ENCODE measurements at places on chromosomes 12 and 14. TPM values are rescaled to one million over a fixed set of nuclear protein-coding genes. Genes with fewer than 3 reads are reported as not detected.
A peak's percentile ranks its signal among the peaks of the same experiment; 100 is the strongest.

- DNase-seq: peak; percentile 93
Measured at GRCh38 chr12:127677537-127678131, 589.3 kb upstream of the TMEM132C start.

GRCh38 chr14:64303471-64303917, 9.3 kb upstream of the ESR2 start:
- DNase-seq: peak; percentile 80

TRIM9 gene
- total RNA-seq: 1.1 TPM

- DNase-seq: no peak
Measured at GRCh38 chr12:21500786-21501257, 613 bp downstream of the RECQL start.

GRCh38 chr14:55532645-55533344, 47.2 kb upstream of the KTN1 start:
- DNase-seq: peak; percentile 94

- DNase-seq: peak; percentile 74
Measured at GRCh38 chr14:102893452-102893851, 29.0 kb upstream of the AMN start.

PRH2 gene
- 335 TPM for total RNA-seq

DNA sequence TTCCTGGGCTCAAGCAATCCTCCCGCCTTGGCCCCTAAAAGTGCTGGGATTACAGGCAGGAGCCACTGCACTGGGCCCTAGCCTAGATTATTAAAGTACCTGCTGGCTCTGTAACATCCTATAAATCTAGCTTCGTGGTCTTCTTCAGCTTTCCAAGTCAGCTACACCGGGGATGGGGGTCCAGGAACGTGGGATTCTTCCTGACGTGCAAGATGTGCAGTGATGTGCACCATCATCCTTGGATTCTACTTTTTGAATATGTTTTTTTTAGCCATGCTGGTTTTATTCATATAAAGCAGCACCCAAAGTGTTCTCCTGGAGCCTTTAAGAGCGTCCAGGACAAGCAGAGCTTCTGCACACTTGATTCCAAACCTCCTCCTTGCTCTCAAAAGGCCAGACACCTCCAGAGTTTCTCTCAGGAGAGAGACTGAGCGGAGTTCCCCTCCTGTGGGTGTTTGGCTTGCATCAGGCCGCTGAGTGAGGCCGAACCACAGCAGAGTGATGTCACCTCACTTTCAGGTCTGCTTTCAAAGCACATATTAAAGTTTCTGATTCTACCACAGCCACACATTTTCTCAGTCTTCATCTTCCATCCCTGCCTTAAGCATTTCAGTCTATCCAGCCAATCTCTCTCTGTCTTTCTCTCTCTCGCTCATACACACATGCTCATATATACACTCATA, 33.4 kb downstream of the VCPKMT start:
- DNase-seq: peak; percentile 30

GRCh38 chr12:118237052-118237665, 101.2 kb downstream of the PEBP1 start:
- DNase-seq: no peak

- no peak for DNase-seq
Measured at GRCh38 chr12:111185889-111186227, 183.0 kb downstream of the PHETA1 start.

DNA sequence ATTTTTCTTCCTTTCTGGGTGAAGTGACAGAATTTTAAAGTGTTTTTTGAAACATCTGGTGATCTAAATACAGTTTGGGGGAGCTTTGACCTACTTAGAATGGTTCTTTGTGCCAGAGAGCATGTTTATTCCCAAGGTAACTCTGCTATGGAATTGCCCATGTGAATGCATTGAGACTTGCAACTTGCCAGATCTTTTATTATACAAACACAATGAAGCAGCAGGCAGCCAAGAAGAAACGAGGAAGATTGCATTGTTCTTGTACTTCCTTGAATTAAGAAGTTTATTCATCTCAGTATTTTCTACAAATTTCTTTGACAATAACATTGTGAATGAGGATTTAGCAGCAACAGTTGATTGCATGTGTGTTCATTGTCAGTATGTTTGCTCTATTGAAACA, 55.5 kb downstream of the FGD4 start:
- DNase-seq: no peak

GRCh38 chr14:51357250-51357649, 117.2 kb downstream of the TMX1 start:
- DNase-seq: no peak

DNA sequence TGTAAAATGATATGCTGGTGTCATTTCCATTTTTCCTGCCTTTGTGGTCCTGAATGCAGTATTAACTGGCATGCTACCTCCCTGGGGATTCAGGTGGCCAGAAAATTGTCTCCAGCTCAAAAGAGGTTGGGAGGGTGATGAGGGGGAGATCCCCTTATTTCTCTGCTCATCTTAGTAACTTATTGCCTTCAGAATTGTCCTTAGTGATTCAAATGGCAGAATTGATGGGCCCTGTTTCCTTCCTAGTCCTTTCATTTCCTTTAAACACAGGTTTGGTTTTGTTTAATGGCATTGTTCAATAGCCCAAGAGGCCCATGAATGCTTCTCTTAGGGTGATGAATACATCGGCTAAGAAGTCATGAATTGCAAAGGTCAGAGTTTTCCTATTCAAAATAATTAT, 207.0 kb downstream of the SLC41A2 start:
- DNase-seq: no peak

DNA sequence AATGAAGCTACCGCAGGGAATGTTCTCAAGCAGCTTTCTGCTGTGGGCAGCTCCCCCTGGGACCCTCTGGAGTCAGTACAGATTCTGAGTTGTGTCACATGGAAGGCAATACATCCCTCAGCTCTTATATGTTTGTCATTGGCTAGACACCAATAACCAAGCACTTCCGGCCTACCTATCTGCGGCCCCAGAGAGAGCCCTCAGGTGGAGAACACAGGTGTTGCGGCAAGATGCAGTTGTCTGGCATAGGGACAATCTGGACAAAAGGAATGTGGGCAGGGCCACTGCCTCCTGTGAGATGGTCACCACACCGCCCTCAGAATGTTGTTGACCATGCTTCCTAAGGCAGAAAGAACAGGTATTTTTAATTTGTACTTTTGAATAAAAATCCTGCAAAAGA, 118.7 kb downstream of the BRMS1L start:
- DNase-seq: no peak

DNA sequence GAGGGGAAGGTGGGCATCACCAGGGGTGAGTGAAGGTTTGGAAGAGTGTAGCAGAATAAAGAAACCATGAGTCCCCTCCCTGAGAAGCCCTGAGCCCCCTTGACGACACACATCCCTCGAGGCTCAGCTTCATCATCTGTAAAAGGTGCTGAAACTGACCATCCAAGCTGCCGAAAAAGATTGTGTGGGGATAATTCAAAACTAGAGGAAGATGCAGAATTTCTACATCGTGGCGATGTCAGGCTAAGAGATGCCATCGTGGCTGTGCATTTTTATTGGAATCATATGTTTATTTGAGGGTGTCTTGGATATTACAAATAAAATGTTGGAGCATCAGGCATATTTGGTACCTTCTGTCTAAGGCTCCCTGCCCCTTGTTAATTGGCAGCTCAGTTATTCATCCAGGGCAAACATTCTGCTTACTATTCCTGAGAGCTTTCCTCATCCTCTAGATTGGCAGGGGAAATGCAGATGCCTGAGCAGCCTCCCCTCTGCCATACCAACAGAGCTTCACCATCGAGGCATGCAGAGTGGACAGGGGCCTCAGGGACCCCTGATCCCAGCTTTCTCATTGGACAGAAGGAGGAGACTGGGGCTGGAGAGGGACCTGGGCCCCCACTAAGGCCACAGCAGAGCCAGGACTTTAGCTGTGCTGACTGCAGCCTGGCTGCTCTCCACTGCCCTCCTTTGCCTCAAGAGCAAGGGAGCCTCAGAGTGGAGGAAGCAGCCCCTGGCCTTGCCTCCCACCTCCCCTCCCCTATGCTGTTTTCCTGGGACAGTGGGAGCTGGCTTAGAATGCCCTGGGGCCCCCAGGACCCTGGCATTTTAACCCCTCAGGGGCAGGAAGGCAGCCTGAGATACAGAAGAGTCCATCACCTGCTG, 7.0 kb downstream of the SERPINA1 start:
- no peak for DNase-seq

PLBD1 gene
- 16.9 TPM for total RNA-seq

- DNase-seq: no peak
Measured at GRCh38 chr14:38710881-38711280, 392.2 kb downstream of the SEC23A start.

- no peak for DNase-seq
Measured at GRCh38 chr14:24042746-24043145, 9.1 kb upstream of the CARMIL3 start.

MEG3 gene
- 1,377 TPM for total RNA-seq

GRCh38 chr12:49543914-49544815, 5.3 kb downstream of the KCNH3 start:
- no peak for DNase-seq

- DNase-seq: peak; percentile 51
Measured at GRCh38 chr14:88551980-88552431, 2.8 kb downstream of the PTPN21 start.

DNA sequence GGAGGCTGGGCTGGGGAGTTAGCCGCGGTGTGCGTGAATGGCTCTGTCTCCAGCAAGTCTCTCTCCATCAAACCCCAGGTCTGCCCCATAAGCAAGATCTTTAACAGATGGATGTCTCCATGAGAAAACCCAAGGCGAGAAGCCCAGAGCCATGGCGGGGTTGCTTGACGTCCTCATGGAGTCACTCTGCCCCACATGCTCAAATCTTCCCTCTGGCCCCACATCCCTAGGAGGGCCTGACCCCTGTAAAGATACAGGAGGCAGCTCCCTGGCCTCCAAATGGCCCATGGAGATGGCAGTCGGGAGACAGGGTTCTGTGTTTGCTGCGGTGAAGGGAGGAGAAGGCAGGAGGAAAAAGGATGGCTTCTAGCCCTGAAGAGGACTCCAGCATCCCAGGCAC, 49.3 kb downstream of the C14orf132 start:
- DNase-seq: no peak

CAPS2 gene
- total RNA-seq: 8.9 TPM

DNA sequence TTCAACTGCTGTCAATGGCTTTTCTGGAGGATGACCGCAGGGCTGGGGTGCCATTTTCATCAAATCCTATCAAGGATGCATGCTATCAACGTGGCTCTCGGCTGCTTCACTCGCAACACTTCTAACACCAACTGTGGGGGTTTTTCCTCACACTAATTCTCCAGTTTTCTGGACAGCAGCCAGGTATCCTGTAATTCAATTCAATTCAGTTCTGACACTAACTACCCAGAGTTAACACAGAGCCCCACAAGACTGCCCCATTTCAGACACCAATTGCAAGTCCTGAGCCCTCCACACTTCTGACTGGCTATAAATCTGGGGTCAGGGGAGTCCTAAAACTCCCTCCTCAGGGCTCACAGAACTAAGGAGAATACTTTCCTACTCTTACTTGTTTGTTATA, 55.3 kb upstream of the TMCC3 start:
- DNase-seq: peak; percentile 51

PSEN1 gene
- 49.5 TPM for total RNA-seq

- no peak for DNase-seq
Measured at GRCh38 chr12:65648461-65648860, 175.8 kb upstream of the HMGA2 start.

DNA sequence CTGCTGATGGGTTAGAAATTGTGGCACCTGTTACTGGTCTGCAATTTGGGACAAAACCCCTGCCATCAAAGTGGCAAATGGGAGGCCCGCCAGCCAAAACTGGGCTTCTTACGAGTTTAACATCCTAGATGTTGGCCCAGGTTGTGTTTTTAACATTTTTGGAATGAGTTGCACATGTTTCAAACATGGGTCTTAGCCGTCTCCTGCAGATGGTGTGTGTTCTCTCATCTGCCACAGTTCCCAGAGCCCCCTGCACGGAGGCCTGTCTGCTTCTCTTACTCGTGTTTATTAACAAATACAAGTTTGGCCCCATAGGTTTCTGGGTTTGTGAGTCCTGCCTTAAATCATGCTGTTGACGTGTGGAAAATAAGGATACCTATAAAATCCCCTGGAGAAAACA, 46.5 kb downstream of the CACNA2D4 start:
- peak; percentile 72 for DNase-seq

PAPLN gene
- total RNA-seq: 7.3 TPM

DNA sequence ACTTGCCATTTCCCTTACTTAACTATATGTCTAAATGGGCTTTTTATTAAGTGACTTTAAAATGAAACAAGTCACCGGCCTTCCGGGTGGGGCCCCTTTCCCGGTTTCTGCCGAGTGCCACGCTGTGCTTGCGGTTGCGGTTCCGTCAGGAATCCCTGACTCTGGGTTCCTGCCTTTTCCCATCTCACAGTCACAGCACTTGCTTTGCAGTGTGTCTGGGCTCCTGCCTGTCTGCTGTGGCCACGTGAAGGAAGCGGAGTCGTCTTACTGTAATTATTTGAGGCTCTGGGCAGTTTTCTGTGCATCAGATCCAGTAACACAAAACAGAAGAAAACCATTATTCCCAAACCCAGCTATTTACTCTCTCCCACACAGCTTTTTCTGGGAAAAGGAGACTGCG, 44.0 kb upstream of the FRMD6 start:
- peak; percentile 57 for DNase-seq

COCH gene
- total RNA-seq: 2.8 TPM

TAS2R31 gene
- 17.7 TPM for total RNA-seq

DNA sequence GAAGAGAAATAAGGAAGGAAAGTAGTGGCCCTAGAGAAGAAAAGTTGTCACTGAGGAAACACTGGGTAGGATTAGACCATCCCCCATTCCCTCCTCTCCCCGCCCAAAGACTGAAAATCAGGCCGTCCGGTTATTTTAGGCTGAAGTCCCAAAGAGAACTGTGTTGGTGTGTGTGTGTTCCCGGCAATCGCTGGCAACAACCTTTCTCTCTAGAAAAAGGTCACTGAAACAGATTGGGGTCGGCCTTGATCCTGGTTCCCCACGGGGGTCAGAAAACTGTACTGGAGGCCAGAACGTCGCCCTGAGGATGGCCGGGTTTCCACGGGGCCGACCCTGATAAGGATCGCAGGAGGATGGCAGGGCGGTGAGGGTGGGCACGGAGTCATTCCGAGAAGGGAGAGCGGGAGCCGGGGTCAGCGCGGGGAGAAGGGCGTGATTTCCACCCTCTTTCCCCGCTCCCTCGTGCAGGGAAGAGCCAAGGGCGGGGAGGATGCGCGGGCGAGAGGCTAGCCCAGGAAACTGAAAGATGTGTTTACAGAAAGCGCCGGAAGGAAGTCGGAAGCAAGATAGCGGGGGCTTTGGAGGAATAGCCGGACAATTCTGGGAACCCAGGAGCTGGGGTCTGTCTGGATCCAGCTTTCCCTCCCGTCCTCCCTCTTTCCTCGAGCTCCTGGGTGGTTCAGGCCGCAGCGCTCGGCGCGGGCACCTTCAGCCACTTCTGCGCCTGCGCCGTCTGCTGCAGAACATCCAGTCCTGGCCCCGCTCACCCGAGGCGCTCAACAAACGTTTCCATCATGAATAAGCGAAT, 25.3 kb upstream of the SPTLC2 start:
- DNase-seq: peak; percentile 80

AVPR1A gene
- 27.1 TPM for total RNA-seq

SLC25A47 gene
- not detected for total RNA-seq

GRCh38 chr12:67358781-67359338, 89.7 kb downstream of the CAND1 start:
- DNase-seq: peak; percentile 89

DNA sequence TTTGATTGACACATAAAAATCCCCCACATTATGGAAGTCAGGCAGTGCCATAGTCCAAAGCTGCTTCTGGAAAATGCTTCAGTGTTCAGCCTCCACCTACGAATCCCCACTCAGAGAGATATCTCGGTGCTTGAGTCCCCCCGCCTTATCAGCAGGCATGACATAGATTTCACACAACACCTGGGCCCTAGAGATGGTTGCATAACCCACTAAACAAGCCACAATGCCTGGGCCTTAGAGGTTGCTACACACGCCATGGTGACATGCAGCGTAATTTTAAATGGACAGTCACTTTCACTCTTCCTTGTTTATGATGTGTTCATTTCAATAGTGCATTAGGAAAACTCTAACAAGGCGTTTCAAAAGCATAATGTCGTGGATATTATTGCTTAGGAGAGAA, 38.0 kb downstream of the CCDC60 start:
- DNase-seq: no peak
